ENCODE measurements at places on chromosomes 1 and 21.

- DNase-seq: no peak
These were observed 151.2 kb downstream of the OMA1 start for GRCh38 chr1:58395355-58395754.

DNA sequence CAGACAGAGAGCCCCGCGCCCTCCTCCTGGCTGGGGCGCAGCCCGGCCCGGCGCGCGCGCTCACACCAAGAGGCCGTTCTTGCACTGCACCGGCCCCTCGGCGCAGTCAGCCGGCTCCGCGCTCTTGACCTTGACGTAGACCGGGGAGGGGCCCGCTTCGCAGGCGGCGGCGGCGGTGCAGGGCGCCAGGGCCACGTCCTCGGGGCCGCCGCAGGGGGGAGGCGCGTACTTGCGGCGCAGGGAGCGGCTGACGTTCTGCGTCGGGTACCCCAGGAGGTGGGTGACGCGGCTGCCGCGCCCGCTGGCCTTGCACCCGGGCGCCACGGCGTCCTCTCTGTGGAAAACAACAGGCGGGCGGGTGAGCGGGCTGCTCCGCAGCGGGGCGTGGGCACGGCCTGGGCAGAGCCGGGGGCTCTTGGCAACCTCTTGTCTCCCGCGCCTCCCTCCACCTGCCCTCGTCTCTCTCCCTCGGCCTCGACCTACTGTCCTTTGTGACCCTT is 7.7 kb downstream of the VSIG8 start:
- peak; percentile 57 for DNase-seq

- no peak for DNase-seq
These were observed 45.3 kb downstream of the KCTD3 start for GRCh38 chr1:215612391-215612790.

DNA sequence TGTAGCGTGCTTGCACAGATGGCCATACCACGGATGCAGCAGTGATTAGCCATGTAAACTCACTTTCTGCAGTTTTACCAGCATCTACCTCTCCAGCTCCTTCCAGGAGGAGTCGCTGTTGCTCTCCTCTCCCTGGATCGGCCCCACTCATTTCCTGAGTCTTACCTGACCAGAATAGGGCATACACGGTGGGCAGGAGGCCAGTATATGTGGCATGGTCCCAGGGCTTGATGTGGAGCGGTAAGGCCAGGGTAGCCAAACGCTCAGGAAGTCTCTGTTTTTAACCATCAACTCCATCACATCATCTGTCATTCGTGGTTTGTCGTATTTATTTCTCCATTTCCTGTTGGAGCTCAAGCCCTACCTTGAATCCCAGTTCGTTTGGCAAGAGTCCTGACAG is 163.4 kb upstream of the USP24 start:
- no peak for DNase-seq

DNA sequence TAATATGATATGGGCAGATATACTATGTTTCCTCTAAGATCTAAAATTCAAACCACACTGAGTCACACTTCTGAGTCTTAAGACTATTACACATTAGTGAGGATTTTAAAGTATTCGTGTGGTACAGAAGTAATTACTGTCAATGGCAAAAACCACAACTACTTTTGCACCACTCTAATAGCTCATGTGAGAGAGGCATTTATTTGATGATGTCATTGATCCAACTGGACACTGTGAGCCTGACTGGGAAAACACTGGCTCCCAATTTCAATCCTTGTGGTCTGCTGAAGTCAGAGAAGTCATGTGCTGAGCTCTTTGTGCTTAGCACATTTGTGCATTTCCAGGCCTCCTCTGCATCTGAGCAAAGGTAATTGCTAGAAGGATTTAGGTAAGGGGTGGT is 377.8 kb downstream of the USH2A start:
- DNase-seq: no peak

Measured in activated T-helper 9 cell treated with anti-CD3 and anti-CD28 coated beads, Interleukin-2, amount 50 U/mL, for 16 hours (primary cell).